ENCODE measurements at places on chromosomes 16 and 17.

- DNase-seq = no peak
Observed at GRCh38 chr16:65185241-65185778, 63.4 kb upstream of the CDH11 start.

GRCh38 chr16:86697715-86698114, 119.4 kb downstream of the FOXL1 start:
- no peak for DNase-seq

DNA sequence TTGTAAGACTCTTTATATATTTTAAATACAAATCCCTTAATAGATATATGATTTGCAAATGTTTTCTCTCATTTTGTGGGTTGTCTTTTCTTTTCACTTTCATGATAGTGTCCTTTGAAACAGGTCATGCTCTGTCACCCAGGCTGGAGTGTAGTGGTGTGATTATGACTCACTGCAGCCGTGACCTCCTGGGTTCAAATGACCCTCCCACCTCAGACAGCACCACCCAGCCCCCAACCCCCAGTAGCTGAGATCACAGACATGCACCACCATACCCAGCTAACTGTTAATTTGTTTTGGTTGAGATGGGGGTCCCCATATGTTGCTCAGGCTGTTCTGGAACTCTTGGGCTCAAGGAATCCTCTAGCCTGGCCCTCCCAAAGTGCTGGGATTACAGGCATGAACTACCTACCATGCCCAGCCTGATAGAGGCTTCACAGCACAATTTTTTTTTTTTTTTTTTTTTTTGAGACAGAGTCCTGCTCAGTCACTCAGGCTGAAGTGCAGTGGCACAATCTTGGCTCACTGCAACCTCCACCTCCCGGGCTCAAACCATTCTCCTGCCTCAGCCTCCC, 18.5 kb upstream of the TMIGD1 start:
- DNase-seq = no peak

DNA sequence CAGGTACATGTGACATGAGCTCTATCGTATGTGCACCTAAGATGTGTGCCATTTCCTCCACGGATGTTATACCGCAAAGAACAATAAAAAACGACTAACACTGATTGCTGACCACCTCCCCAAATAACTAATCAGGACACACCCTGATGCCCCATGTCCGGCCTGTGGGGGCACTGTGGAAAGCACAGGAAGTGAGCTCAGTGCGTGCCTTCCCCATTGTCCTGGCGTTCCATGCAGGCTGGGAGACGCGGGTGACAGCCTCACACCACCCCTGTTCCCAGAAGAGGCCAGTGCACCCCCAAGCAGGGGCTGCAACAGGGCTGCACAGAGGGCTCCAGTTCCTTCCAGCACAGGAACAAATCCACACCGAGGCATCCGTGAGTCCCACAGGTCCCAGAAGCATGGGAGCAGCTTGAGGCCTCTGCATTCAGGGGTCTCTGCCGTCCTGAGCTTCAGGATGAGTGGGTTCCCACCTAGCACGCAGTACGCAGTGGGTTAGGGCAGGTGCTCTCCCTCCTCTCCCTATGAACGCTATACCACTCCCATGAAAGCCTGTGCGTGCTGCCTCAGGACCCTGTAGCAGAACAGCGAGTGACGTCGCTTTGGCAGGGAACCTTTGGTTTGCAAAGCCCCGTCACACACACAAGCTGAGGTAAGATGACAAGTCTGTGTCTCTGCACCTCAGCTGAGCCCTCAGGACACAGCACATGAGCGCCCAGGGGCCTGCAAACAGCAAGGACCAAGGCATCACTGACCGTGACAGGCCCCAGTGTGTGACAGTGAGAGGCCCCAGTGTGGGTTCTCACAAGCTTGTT, 117.7 kb downstream of the ZNF778 start:
- no peak for DNase-seq

DNA sequence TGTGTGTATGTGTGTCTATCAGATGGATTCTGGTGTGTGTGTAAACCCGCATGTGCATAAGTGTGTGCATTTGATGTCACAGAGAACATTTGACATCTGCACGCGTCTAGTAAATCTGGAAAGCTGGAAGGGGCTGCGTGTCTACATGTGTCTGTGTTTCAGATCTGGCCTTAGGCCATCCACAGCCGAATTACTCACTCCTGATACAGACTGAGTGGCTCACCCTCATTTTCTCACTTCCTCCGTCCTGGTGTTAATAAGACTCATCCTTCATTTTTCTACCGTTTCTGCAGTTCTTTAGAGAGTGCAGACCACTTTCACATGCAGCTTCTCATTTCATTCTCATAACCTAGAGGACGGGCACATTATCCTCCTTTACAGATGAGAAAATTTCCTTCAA, 491.6 kb downstream of the CDH13 start:
- DNase-seq = no peak

GRCh38 chr16:66476328-66477027, 49.4 kb downstream of the BEAN1 start:
- peak; percentile 53 for DNase-seq

DNA sequence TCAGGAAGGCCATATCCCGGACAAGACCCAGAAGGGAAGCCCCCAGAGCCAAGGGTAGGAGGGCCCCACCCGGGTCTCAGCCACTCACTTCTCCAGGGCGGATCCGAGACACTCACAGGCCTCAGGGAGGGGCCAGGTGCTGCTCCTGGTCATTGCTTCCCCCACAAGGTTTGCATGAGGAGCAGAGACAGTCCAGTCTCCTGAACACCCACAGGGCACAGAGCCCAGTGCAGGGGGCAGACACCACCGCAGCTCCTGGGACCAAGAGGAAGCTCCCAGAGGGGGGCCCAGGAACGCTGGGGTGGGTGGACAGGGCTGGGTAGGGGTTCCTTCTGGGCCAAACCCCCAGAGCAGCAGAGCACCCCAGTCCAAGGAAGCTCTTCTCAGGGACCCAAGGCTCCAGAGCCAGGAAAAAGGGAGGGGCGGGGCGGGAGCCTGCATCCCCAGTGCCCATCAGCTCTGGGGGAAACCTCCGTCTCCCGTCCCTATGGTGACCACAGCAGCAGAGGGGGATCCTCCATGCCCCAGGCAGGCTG, 709 bp upstream of the MRPL28 start:
- DNase-seq = no peak

DNA sequence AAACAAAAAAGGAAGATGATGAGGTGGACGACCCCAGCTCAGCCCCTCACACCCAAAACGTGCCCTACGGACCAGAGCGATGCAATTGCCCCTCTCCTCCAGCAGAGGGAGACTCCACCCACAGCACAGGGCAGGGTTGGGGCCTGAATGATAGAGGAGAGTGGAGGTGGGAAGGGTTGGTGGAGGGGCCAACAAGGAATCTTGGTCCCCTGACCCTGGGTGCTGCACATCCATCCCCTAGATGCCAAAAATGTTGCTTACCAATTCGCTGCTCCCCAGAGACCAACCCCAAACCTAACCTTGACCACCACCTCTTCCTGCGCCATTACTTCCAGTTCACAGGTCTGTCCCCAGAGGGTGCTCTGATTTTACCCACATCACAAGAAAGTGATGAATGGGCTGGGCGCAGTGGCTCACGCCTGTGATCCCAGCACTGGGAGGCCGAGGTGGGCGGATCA, 12.9 kb downstream of the P2RX5 start:
- peak; percentile 74 for DNase-seq

GRCh38 chr16:22300427-22301071, 3.3 kb downstream of the POLR3E start:
- peak; percentile 62 for DNase-seq

DNA sequence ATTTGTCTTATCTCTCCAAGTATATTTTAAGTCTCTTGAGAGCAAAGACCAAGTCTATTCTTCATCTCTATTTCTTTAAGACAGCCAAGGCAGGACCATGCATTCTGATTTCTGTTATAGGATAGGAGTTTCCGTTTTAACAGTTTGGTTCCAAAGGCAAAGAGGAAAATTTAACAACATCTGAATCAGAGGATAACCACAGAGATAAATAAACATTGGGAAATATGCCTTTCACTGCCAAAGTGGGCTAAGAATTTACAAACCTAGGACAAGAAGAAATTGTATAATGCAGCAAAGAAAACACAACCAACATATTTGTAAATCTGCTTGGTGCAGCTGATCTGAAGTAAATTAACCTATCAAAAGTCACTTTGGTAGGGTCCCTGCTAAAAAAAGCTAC, 37.7 kb downstream of the USP32 start:
- DNase-seq = no peak

DNA sequence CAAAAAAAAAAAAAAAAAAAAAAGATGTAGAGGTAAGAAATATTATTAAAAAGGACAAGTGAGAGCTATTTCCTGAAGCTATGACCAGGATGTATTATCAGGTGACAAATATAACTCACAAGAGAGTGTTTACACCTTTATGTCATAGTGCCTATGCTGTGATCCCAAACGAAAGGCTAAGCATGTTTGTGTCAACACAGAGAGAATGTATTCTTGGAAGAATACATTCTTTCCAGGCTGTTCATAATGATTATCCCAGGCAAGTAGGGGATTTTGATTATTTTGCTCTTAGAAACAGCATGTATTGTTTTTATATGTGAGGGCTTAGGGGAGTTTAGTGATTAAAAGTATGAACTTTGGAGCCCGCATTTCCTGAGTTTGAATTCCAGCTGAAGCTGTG, 175.0 kb downstream of the SPECC1 start:
- DNase-seq = no peak

DNA sequence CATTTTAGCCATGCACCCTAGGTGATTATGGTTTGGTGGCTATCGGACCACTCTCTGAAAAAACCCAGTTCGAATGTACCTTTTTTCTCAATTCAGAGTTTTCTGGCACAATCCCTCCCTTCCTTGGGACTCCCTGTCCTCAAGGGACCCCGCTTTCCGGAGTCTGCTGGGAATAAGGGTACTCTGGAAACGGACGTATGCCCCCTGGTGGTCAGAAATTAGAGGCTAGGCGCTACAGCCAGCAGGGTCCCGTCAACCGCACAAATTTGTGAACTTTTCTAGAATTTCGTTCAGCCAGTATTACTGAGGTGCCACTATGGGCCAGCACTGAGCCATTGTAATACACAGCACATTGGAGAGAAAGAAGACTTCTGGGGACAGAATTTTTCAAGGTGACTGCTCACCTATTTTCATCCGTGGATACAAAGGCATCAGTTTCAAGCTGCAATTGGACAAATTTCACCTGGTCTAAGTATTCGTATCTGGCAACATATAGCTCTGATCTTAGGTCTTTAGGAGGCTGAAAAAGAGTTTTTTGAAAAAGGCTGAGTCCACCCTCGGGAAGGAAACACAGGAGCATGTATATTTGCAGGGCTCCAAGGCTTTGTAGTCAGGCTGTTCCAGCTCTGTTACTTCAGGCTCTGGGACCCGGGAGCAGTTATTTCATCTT, 27.1 kb upstream of the CRYBA1 start:
- DNase-seq = peak; percentile 79

DNA sequence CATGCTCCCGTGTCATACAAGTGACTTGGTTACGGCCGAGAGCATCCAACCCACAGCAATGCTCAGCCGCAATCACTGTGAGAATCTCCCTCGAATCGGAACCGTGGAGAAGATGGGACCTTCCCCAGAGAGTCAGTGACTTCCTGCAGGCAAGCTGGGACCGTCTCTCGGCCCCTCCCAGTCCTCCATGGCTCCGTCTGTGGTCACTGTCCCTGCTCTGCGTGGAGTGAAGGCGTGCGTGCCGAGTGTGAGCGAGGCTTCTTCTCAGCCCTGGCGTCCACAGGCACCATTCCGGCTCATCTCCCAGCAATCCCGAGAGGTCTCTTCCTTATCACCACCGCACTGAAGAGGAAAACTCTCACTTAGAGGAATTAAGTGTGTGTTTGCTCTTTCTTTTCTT, 113.1 kb downstream of the ADCY9 start:
- DNase-seq = no peak

DNA sequence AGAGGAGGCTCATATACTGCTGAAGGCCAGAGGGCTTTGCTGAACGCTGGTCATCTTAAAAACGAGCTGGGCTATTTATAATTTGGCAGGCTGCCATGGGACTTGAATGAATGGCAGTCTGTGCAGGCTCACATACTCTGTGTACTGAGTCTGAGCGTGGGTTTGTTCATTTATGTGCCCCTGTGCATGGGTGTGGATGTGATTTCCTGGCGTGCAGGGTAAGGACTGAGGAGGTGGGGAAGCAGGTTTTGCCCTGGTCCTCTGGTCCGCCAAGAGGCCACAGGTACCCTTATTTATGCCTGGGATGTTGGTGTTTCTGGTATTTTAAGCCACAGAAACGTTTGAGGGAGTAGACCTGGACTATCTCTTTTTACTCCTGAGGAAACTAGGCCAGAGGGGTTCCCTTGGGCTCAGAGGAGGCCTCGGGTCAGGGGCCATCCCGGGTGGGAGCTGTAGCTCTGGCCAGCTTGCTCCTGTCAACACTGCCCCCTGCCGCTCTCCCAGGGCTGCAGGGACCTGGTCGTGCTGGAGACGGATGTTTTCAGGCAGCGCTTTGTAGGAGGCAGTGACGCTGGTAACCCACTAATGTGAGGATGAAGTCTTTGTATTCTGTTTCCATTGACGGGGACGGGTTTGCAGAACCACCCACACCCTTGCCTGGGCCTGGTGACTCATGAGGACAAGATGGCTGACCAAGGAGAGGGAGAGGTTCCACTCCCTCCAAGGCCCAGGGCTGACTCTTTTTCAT, 184.4 kb downstream of the MSI2 start:
- DNase-seq = peak; percentile 82

DNA sequence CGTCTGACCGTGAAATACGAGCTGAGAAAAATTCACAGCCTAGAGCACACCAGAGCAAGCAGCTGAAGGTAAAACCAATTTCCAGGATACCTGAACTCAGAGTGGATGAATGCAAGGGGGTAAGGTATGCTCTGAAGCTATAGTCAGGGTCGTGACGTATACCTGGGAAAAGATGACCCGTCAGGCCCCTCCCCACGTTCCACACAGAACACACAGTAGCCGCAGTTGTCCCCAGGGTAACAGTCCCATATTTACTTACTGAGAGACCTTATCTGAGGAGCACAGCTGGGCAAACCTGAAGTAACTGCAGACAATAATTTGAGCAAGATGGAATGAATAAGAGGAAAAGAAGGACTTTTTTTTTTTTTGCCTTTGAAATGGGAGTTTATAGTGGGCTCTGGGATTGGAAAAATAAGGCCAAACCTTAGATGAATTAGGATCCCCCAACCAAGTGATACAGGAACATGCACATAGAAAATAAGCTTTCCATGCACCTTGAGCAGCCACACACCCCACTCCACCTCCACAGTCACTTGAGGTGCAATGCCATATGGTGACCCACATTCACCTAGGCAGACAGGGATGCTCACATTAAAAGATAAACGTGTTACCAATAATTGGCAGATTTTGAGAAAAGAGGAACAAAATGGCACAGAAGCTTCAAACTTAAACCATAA, 38.0 kb downstream of the ABCA6 start:
- no peak for DNase-seq

DNA sequence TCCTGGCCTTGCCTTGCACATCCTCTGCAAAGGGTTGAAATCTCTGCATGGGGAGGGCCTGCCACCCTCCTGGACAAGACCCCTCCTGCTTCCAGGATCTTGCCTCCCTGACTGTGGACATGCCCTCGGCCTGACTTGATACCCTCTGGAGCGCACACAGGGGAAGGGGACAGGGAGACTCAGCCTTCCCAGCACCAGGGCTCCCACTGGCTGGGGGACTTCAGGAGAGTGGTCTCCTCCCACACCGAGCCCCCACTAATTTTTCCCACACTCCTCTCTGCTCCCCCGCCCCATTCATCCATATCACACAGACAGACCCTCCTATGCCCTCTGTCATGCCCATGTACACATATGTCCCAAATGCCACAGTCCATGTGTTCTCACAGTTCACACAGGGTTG, 14.3 kb downstream of the SGCA start:
- DNase-seq = no peak

- DNase-seq = no peak
Observed at GRCh38 chr17:67491681-67492024, 114.6 kb downstream of the PITPNC1 start.

GRCh38 chr16:53453928-53454327, 19.7 kb downstream of the RBL2 start:
- DNase-seq = peak; percentile 18

- DNase-seq = peak; percentile 65
Observed at GRCh38 chr16:27174007-27174406, 29.3 kb upstream of the KDM8 start.
